ENCODE measurements at places on chromosomes 2 and 18.
A peak's percentile ranks its signal among the peaks of the same experiment; 100 is the strongest.

GRCh38 chr2:25505622-25506021 is 163.9 kb upstream of the DNMT3A start:
- DNase-seq = no peak

- no peak for DNase-seq
These were observed 21.2 kb upstream of the UGGT1 start for GRCh38 chr2:128069769-128070168.

DNA sequence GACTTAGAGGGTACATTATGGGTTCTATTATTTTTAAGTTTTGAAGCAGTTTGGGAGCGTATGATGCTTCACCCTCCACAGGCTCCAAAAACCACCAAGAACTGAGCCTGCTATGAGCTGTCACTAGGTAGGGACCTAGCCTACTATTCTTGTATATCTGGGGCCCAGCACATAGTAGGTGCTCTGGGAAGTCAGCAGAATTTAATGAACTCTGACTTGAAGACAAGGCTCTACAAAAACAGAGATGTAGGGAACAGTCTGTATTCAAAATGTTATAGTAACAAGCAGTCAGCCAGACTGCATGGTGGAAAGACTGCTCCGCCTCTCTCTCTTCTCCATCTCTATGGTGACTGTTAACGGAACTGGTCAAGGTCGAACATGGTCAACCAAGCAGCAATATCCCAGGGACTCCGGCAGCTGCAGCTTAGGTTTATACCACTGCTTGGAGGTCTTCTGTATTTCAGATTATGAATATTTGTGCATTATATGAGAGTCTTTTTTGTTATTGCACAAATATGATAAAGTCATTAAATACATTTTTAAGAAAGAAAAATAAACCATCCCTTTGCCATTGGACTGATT is 22.2 kb upstream of the YWHAQ start:
- DNase-seq = no peak

- DNase-seq = no peak
These were observed 47.3 kb downstream of the DHX57 start for GRCh38 chr2:38828460-38828859.

DNA sequence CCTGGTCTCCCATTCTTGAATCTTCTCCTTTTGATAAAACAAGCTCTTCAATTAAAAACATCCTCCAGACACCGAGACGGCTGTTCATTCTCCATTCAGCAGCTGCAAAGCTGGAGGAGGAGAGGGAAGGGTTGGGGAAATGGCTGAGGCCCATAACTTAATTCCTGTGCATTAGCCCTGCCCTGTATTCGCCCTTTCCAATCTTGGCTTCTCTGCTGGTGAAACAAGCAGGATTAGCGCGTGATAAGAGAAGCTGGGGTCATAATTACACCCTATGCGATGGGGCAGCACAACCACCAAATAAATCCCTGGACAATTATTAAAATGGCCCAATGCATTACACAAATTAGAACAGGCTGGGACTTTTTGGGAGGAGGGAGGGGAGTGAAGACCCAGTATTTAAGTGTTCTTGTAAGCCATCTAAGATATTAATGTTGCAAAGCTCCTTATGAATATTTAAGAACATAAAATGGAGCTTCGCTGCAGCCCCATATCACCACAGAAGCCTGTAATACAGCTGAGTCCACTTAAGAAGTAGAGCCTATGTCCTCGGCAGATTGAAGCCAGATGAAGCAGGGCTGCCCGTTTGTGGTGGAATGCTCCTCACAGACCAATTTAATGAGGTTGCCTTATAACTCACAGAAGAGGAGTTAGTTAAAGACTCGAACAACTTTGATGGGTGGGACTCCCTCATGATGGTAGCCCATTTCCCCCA is 176.6 kb upstream of the SKOR2 start:
- DNase-seq = no peak

GRCh38 chr2:128306081-128306930 is 12.4 kb downstream of the HS6ST1 start:
- no peak for DNase-seq

GRCh38 chr2:68730828-68731227 is 3.8 kb upstream of the ARHGAP25 start:
- no peak for DNase-seq

GRCh38 chr2:100394111-100394641 is 23.3 kb downstream of the CHST10 start:
- no peak for DNase-seq

DNA sequence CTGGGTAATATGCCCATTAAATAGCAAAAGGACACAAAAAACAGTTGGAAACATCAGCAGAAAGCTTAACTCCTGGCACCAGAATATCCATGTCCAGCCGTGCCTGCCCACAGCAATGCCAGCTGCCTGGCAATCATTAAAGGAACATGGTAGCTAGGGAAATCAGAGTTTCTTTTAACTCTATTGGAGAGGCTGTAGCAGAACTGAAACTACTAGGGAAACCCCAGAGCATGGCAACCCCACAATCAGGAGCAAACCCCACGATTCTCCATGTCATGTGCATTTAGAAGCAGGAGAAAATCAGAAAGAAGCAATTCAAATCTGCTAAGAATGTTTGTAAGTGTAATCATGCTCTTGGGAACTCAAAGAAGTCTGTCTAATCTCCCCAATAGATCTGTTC is 409.0 kb upstream of the SMIM21 start:
- no peak for DNase-seq

DNA sequence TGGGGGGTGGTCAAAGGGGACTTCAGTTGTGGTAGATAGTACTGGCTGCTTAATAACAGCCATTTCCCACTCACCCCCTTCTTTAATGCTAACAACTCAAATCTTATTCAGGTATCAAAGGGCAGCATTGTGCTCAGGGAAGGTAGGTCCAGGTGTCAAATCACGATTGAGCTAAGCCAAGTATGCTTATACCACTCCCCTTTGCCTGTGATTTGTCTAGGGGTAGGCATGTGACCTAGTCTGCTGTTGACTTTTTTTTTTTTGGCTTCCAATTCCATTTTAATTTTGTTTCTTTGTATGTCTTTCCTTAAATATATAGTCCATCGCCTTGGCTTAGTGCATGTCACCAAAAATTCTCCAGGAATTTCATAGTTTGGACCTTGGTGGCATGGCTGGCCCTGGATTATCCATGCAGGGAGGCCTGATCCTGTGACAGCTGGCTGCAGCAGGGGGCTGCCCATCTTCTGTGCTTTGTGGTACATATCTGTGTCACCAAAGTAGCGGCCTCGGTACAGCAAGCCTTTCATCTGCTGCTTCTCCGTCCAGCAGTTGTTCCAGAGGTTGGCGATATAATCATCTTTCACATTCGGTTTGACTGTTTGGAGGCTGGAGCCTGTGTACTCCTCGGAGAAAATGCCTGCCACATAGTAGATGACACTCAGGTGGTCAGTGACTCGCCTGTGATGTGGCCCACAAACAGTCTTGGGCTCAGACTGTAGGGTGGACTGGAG is 68.1 kb upstream of the SPRED2 start:
- DNase-seq = no peak

DNA sequence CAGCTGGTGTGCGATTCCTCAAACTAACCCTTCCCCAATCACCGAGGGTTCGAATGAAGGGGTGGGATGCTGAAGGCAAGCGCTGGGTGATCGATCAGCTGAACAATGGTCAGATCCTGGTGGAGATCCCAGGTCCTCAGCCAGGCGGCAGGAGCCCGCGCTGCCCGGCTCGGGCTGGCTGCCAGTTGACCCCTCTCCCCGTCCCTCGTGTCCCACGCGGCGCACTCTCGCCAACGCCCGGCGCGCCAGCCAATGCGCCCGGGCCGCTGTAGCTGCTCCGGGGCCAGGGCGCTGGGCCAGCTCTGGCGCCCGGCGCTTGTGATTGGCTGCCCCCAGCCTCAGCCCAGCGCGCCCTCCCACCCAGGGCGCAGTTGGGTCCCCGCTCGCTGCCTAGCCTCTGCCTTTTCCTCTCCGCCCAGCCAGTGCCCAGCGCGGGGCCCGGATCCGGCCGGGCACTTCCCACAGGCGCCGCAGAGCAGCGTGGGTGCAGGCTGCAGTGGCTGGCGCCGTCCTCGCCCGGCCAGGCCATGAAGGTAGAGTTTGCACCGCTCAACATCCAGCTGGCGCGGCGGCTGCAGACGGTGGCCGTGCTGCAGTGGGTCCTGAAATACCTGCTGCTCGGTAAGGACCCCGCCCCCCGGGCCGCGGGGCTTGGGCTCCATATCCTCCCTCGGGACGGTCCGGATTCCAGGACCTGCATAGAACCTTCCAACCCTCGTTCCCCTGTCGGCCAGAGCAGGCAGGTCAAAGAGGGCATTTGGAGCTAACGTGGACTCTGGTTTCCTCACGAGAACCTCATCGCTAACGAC is at the start of gene MOGAT1:
MOGAT1 (plus strand) TSS at position 400 of the 809 bp plus-strand sequence; CDS start at position 528, 128 bp downstream.
- no peak for DNase-seq

- DNase-seq = no peak
These were observed 232.8 kb downstream of the KLHL29 start for GRCh38 chr2:23617811-23618215.

DNA sequence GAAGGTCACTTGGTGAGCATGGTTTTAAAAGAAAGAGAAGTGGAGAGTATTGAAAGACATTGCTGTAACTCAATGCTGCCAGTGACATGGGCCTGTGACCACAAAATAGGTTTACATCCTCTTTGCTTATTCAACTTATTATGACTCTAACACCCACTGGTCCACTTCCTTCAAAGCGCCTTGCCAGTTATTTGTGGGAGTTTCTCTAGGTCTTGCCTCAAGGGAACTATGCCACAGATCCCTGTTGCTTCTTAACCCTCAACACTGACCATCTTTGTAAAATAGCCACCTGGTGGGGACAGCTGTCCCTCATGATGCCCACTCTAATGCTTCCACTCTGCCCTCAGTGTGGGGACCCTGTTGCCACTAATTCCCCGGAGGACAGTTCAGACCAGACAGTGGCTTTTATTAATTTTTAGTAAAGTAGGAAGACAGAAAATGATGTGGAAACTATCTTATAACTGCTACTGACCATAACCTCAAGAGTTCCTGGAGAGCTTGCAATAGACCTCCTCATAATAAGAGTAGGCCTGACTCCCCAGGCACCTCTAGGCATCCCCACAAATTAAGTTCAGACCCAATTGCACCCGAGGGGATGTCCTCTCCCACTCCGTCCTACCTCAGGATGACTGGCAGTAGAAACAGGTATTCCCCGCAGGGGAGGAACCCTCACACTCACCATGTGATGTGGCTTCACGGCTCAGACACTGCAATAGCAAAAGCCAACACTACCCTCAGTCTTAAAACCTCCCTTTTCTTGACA is 31.3 kb upstream of the SLC25A52 start:
- DNase-seq = peak; percentile 25

DNA sequence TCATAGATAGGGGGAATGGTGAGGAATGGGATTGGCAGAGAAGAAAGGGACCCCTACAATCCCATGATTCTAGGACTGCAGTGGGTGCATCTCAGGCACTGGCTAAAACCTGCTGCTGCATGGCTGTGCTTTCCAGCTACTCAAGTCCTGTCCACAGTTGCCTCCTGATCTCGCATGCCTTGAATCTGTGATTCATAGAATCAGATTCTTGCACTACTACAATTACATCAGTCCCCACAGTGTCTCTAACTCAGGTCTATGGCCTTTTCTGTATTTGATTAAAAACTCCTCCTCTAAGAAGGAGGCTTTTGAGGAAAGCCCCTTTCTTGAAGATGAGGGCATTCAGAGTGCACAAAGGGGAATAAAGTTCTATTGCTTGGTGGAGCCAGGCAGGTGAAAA is 117.4 kb downstream of the LRATD1 start:
- no peak for DNase-seq

GRCh38 chr2:86037141-86037794 is 68.4 kb downstream of the POLR1A start:
- peak; percentile 31 for DNase-seq
